Endodermal cell (in vitro differentiated cells): ENCODE measurements at places on chromosomes 5 and 9.
A peak's percentile ranks its signal among the peaks of the same experiment; 100 is the strongest.

DNA sequence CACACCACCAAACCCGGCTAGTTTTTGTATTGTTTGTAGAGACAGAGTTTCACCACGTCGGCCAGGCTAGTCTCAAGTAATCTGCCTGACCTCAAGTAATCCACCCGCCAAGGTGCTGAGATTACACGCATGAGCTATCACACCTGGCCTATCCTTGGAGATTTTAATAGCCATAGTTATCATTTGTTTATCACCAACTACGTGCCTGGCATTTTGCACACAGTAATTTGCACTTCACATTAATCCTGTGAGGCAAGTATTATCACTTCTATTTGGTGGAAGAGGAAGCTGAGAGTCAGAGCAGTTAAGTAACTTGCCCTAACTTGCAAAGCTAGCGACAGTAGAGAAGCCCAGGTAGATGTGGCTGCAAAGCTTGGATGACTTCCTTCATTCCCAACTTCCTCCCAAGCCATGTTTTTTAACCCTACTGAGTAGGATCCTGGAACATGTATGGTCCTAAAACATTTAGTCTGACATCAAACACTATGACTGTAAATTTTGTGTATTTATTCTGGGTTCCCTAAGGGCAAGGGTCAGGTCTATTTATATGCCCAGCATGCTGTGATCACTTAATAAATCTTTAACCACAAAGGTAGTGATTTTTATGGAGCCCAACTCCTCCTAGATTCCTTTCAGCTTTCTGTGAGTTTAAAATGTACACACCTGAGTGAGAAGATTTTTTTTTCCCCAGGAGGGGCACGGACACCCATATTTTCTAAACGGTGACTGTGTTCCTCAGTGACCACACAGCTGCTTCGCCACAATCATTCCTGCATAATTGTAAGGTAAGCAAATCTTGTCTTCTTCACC is 100.2 kb upstream of the RAI14 start:
- DNase-seq, result no peak

DNA sequence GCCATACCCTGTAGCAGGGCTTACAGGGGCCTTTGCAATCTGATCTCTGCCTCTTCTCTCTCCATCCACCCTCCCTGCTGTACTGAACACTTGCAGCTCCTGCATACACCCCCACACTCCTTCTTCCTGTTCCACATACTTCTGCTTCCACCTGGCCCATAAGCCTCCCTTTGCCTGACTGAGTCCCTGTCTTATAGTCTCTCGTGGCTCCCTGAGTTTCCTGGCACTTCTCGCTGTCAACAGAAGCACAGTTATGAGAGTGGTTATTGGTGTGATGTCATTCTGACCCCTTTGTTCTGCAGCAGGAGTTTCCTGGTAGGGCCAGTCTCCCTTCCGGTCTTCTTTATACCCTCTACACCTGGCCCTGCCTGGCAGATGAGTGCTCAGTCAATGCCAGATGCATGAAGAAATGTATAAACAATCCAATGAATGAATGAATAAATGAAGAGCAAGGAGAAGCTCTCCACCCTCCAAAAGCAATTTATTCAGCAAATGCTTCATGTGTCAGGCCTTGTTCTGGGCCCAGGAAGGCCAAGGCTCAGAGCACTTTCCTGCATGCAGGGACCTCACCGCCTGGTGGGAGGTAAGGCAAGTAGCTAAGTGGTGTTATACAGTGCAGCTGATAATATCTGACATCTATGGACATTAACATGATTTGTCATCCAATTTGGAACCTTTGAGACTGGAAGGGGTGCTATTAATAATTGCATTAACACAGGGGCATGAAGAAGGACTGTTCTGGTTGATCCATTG is 20.5 kb upstream of the CSF1R start:
- DNase-seq, result peak; percentile 38

GRCh38 chr5:172274951-172275753 is 8.4 kb downstream of the UBTD2 start:
- no peak for DNase-seq

- peak; percentile 59 for DNase-seq
Observed at GRCh38 chr9:132806306-132806705, 71.8 kb downstream of the AK8 start.

DNA sequence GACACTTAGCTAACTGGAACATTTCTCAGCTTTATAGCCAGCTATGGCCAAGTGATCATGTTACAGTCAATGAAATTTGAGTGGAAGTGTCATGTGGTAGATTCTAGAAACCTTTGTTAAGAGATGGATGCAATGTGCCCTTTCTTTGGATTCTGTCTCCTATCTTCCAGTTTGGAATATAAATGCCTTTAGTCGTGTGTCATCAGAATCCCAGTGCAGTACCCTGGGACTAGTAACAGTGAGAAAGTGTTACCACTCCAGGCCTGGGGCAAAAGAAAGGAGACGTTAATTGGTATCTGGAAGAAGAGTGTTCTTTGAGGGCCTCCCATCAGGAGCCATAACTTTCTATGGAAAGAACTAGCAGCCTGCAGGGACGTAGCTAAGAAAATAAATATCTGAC is 149.6 kb downstream of the SNX18 start:
- no peak for DNase-seq

- DNase-seq, result no peak
Observed at GRCh38 chr5:109062664-109063063, 315.0 kb downstream of the FER start.
